ENCODE measurements at places on chromosomes 16 and 17.

DNA sequence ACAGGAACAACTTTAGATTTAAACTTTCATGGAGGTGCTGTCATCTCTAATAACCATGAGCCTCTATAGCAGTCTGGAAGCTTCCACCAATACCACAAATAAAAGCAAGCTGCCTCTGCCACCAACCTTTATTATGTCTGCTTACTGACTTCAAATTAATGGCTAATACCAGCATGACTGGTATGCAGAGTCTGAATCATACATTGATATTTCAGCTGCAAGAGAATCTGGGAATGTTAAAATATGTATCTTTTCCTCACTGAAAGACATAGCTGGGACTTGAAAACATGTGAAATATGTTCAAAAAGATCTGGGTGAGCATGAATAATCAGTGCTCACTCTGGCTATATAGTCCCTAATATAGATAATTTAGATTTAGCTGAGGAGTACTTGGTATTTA lies 488.6 kb downstream of the CDH8 start:
- no peak for DNase-seq

DNA sequence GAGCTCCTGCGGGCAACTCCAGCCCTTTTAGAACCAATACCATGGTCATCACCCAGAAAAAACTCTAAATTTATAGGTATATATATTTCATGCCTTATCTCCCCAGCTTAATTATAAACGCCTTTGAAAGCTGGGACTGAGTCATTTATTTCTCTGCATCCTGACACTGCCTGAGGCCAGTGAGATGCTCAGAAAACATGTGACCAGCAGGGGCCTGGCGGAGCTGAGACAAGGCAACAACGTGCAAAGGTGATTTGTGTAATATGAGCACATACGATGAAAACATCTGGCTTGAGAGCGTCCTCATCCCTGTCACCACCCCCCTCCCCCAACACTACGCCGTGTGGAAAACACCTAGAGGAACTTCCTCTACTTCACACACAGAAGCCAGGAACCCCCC lies 22.7 kb downstream of the NXN start:
- DNase-seq: no peak

GRCh38 chr16:28491230-28491969 lies 474 bp downstream of the CLN3 start:
- no peak for DNase-seq

DNA sequence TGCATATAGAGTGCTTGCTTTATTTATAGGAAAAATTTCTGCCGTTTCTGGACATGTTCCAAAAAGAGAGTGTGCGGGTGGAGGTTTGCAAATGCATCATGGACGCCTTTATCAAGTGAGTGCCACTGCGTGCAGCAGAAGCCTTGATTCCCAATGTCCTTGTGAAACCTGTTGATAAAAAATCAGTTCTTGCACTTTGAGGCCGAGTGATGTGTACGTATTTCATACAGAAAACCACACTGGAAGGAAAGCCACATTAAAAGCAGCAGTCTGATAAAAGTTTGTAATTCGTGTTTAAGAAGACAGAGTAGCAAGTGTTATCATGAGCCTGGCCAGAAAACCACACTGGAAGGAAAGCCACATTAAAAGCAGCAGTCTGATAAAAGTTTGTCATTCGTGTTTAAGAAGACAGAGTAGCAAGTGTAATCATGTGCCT lies 78.0 kb downstream of the KNOP1 start:
- DNase-seq: no peak

- no peak for DNase-seq
Measured at GRCh38 chr16:76278086-76278485, 885 bp downstream of the CNTNAP4 start.

DNA sequence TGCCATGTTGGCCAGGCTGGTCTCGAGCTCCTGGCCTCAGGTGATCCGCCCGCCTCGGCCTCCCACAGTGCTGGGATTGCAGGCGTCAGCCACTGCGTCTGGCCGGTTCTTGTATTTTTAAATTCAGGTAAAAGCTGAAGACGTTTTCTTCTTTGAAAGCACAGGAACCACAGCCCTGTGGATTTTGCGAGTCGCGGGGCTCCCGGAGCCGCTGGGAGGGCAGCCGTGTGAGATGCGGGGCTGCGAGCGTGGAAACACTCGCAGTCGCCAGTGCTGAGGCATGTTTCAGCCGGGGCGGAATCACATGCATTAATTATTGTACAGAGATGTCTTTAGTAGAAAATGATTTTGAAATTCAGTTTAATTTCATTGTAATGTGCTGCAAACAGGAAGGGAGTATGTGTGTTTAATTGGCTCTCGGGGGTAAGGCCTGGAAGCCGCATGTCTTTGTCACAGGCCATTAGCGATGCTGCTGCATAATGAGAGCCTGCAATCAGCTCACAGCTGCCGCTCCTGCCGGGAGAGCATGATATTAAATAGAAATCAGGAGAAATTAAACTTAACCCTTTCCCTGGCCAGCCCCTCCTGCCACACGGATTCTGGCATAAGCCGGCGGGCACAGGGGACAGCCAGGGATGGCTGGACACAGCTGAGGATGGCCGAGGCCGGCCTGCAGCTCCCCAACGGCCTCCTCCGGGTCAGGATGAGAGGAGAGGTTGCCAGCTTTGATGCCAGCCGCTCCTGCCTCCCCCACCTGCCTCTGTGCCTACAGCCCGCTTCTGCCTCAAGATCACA lies 35.4 kb upstream of the CDH15 start:
- no peak for DNase-seq

DNA sequence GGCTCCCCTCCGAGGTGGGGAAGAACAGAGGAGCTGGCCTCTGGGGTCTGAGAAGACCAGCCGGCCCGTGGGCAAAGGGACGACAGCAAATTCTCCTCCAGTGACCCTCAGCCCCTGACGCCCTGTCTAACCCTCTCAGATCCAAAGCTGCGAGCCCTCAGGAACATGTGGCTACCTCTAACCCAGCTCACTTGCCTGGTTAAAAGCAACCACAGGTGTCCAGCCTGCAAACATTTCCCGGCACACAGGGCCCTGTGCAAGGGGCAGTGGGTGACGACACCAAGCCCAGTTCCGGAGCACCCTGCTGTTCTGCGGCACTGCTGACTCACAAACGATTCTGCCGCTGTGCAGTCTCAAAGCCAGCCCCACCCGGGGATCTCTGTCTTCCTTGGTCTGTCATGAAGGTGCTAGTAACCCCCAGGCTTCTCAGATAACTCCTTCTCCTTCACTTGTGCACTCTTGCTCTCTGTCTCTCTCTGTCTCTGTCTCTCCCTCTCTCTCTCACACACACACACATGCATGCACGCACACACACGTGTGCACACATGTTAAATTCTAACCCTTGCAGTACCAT lies 23.0 kb downstream of the WNT3 start:
- no peak for DNase-seq

- no peak for DNase-seq
Measured at GRCh38 chr16:13926464-13926863, 6.5 kb downstream of the ERCC4 start.

GRCh38 chr16:57830890-57831484 lies 28.7 kb upstream of the KIFC3 start:
- DNase-seq: no peak

DNA sequence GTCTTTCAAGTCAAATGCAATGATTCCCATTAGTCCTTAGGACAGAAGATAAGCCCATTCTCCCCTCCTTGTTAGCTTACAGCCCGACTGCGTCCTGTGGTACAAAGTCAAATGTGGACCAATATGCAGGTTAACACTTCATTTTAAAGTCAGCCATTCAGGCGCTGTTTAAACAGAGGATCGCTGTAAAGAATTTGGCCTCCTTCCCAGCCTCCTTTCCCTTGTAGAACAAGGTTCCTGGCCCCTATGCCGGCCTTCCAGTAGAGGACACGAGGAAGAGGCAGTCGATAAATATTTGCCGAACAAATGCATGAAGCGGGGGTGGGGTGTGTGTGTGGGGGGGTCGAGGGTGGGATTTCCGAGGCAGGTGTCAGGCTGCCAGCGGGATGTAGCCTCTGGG lies 4.3 kb downstream of the SDK2 start:
- no peak for DNase-seq

GRCh38 chr16:88331989-88332920 lies 50.5 kb upstream of the ZNF469 start:
- peak; percentile 4 for DNase-seq

DNA sequence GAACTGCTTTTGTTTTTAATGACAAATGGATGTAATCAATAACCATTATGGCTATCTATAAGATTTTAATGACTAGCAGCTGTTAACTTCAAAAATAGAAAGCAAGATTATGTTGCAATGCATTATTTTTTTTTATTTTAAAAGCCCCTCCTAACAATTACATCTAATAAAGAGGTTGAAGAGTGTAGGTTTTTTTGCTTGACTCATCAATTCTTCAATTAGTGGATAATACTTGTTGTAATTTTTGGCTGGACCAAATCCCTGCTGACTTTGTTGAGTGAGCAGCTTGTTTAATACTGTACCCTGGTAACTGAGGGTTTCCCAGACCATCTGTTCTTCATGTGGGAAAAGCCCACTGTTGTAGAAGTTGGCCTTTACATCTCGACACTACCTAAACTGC lies 24.2 kb downstream of the KRT25 start:
- DNase-seq: no peak

GRCh38 chr16:54506741-54507500 lies 220.3 kb upstream of the IRX3 start:
- no peak for DNase-seq

DNA sequence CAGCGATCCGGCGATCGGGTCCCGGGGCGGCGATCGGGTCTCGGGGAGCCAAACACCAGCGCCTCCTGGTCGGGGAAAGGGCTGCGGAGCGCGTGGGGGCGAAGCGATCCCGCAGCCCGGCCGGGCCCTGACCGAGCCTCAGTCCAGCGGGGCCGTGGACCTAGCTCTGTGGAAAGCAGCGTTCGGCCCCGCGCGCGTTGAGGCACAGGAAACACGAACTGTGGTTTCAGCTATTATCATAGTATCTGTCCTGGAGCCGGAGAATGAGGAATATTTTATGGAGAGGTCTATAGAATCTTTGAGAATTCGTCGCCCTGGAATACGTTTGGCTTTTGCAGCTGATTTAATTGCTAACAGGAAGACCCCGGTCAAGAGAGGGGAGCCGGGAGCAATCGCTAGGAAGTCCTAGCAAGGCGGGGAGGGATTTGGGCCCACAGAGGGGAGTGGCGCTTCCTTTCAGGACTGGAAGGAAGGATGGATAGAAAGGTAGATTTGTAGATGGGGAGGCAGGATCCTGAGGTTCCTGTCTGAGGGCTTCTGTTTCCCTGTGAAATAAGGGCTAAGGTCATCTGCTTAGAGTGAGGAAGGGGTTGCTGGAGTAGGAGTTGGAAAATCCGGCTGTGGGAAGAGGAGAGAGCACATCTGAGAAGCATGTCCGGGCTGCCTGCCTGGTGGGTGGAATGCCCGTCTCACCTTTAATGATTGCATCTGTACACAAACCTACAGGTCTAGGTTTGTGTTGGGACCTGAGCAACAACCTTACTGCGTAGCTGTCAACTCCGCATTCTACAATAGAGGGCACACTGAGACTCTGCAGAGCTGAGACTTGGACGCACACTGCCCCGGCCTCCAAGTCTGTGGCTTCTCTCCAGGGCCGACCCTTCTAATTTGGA lies 770 bp downstream of the CCNF start:
- DNase-seq: no peak

DNA sequence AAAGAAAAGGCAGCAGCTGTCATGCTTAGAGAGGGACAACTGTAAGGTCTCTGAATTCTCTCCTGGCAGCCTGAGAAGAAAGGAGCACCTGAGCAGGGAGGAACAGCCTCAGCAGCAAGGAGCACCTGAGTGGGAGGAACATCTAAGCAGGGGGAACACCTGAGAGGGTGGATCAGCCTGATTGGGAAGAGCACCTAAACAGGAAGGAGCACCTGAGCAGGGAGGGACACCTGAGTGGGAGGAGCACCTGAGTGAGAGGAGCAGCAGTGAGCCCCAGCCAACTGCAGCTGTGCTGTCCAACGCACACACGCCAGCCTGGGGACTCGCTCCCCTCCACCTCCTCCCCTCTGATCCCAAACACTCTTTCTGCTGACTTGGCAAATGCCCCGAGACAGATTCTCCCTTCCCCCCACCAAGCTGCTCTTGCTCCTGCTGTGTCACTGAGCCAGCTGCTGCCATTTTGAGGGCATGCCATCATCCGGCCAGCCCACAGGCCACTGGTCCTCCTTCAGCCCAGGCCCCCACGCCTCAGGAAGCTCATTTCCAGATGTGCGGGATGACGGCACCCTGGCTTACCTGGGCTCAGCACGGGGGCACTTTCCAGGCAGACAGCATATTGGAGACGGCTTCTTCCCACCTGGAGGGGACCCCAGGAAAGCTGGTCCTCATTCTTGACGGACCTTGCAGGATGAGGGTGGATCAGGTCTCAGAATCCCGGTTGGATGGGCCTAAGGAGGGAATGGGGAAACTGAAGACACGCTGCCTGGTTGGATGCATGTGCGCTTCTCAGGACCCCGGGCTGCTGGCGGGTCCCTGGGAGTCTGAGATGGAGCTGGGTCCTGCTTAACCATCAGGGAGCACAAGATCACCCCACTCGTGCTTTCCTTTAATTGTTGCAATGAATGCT lies 57.7 kb upstream of the RBFOX3 start:
- no peak for DNase-seq

DNA sequence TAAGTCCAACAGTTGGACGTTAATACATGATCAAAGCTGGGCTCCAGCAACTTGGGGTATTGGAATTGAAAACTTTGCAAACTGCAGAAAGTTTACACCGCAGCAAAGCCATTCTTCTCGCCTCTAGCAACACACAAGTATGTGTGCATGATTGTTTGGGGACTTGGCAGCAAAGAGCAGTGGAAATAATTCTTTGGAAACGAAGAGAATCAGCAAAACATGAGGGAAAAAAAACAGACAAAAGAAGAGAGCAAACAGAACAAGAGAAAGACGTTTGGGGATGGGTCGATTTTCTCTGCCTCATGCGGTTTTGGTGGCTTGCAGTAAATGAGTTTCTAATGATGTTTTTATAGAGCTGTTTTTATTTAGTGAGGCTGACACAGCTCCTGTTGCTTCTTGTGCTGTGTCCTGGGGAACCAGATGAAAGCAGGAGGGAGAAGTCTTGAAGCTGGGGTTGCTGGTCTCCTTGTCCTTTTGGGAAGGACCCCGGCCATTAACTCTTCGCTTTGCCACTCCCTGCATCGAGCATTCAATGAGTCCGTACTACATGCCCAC lies 502.9 kb downstream of the GRIN2A start:
- DNase-seq: no peak

DNA sequence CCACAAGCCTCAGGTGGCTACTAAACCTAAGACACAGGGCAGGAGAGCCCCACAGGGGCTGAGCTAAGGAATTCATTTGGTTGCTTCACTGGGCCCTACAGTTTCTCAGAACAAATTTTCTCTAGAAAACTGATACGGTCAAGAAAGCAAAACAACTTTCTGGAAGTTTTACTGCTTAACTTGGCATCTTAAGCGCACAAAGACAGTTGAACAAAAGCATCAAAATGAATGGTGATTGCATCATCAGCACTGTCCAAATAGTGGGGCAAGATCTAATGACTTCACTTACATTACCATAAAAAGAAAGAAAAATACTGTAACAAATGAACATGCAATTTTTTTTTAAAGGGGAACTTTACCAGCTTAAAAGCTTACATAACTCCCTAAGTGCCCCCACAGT lies 47.6 kb downstream of the XPO6 start:
- no peak for DNase-seq

GRCh38 chr16:84294117-84294516 lies 561 bp upstream of the WFDC1 start:
- no peak for DNase-seq
